NCI-H2107 (cell line): ENCODE measurements at places on chromosomes 1 and 21.
A peak's percentile ranks its signal among the peaks of the same experiment; 100 is the strongest.

DNA sequence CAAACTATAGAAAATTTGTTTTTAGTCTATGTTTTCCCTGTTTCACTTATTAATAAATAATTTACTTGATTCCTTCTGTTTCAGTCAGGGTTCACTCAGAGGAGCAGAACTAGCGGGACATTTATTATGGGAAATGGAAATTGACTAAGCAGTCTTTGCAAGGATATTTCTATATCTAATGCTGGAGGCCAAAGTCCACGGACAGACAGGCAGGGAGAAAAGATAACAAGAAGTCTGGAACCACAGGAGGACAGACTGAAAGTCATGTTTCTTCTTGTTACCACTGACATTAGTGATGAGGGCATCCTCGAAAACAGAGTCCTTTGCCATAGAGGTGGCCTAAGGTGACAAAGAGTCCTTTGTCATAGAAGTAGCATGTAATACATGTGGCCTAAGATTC, 744.5 kb upstream of the TMPRSS15 start:
- DNase-seq = no peak

GRCh38 chr1:22969304-22969709, 3.4 kb downstream of the LACTBL1 start:
- peak; percentile 56 for DNase-seq

- DNase-seq = no peak
Observed at GRCh38 chr1:17586172-17586964, 46.9 kb downstream of the ARHGEF10L start.

- DNase-seq = no peak
Observed at GRCh38 chr1:183126000-183126366, 60.1 kb upstream of the LAMC2 start.

GRCh38 chr1:8281843-8282509, 35.9 kb upstream of the SLC45A1 start:
- DNase-seq = no peak

GRCh38 chr1:234435620-234436019, 43.4 kb downstream of the TARBP1 start:
- no peak for DNase-seq

- DNase-seq = no peak
Observed at GRCh38 chr1:244436336-244437085, 15.2 kb downstream of the ADSS2 start.
